Activated T-helper 1 cell treated with anti-CD3 and anti-CD28 coated beads, Interleukin-12 subunit alpha, Interleukin-12 subunit beta, Interleukin-2, Interleukin-4 antibody, amounts not matched to agents 30 ng/mL and 10 ng/mL and 1 ng/mL, durations not matched to agents 14 hours and 24 hours and 36 hours (primary cell): ENCODE measurements at places on chromosomes 6 and 20. TPM values are rescaled to one million over a fixed set of nuclear protein-coding genes. Genes with fewer than 3 reads are reported as not detected.

DNA sequence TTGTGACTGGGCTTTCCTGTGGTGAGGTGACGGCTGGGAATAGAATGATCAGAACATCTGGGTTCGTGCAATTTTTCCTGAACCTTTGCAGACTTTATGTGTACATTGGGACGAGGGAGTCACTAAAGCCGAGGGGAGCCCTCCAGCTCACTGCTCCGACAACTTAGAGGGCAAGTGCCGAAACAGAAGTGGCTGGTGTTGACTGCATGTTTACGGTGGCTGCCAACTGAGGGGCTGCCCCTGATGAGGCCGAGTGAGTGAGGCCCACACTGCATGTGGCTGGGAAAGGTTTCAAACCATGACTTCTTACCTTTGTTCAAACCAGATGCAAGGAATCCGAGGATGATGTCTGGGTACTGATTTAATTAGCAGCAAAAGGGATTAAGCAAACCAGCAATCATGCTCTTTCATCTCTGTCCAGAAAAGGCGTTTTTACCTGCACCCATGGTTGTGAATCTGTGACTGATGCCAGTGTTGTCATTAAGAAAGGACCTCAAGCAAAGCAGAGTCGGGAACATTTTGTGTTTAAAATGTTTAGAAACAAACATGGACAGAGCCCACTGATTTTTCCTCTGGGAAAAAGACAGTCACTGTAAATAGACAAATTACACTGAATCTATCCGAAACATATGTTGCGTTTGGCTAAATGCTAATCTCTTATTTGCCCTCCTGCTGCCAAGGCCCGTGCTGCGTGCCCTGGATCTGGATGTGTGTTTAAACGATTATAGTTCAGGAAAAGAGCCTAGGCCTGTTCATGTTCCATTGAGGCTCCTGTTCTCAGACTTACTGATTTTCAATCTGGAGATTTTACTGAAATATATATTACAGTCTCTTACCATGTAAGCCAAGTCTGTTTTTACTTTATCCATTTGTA, 105.1 kb downstream of the UST start:
- H3K36me3 ChIP-seq, result no peaks in the 10 kb centered on the region
- peaks cover 8% of the 10 kb centered on the region for H3K27me3 ChIP-seq
- H3K4me1 ChIP-seq, result no peaks in the 10 kb centered on the region
- DNase-seq, result no peak
- H3K4me3 ChIP-seq, result no peak overlapping the region

DNA sequence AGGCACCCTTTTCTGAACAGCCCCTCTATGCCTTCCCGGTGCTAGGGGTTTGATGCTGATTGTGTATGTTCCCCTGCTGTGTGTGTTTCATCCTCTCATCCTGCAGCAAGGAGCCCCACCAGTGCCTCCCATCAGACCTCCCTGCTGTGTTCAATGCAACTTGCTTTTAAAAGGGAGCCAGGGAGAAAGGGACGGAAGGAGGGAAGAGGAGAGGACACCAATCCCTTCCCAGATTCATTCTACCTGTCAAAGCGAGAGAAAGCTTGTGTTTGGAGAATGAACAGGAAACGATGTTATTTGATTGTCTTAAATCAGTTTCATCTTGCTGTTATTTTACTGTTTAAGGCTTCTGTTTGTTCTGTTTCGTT, 259.2 kb downstream of the ADGB start:
- peaks cover 31% of the 10 kb centered on the region for H3K4me1 ChIP-seq
- peak overlapping the region; percentile 56 for H3K4me3 ChIP-seq
- H3K27me3 ChIP-seq, result peaks cover 3% of the 10 kb centered on the region
- H3K27ac ChIP-seq, result no peak overlapping the region

The KCNQ2 gene
- total RNA-seq, result not detected in 2 replicates

DNA sequence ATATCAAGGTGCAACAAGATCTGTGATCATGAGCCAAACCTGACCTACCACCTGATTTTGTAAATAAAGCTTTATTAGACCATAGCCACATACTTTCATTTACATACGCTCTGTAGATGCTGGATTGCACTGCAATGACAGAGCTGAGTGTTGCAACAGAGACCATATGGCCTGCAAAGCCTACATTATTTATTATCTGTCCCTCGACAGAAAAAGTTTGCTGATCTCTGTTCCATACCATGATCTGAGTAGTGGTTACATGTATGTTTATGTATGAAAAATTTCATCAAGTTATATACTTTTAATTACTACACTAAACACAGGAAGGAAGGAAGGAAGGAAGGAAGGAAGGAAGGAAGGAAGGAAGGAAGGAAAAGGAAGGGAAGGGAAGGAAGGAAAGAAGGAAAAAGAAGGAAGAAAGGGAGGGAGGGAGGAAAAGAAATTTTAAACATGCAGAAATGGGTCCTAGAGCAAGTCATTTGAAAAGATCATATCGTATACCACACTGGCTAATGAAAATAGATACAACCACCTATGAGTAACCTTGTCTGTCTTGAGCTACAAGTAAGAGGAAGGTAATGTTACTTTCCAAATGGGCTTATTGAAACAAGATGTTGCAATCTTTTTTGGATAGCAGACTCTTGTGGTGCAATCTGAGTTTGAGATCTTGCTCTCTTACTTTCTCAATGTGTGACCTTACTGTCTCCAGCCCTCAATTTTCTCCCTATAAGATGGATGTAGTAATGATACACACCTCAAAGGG, 441.0 kb downstream of the KIF16B start:
- H3K27ac ChIP-seq, result no peak overlapping the region
- H3K36me3 ChIP-seq, result no peaks in the 10 kb centered on the region
- no peak overlapping the region for H3K4me3 ChIP-seq
- no peak for DNase-seq
- H3K27me3 ChIP-seq, result no peaks in the 10 kb centered on the region

GRCh38 chr20:21548390-21549035, 34.6 kb upstream of the NKX2-2 start:
- H3K27me3 ChIP-seq, result peaks cover 4% of the 10 kb centered on the region
- H3K4me1 ChIP-seq, result peaks cover 38% of the 10 kb centered on the region
- DNase-seq, result peak; percentile 61
- no peaks in the 10 kb centered on the region for H3K36me3 ChIP-seq
- peak overlapping the region; percentile 81 for H3K27ac ChIP-seq
- peak overlapping the region; percentile 47 for H3K4me3 ChIP-seq

- peaks cover 5% of the 10 kb centered on the region for H3K27me3 ChIP-seq
- peaks cover 82% of the 10 kb centered on the region for H3K4me1 ChIP-seq
- peak overlapping the region; percentile 34 for H3K27ac ChIP-seq
- DNase-seq, result no peak
- no peak overlapping the region for H3K4me3 ChIP-seq
These were observed 153.0 kb downstream of the CEBPB start for GRCh38 chr20:50343490-50344179.

DNA sequence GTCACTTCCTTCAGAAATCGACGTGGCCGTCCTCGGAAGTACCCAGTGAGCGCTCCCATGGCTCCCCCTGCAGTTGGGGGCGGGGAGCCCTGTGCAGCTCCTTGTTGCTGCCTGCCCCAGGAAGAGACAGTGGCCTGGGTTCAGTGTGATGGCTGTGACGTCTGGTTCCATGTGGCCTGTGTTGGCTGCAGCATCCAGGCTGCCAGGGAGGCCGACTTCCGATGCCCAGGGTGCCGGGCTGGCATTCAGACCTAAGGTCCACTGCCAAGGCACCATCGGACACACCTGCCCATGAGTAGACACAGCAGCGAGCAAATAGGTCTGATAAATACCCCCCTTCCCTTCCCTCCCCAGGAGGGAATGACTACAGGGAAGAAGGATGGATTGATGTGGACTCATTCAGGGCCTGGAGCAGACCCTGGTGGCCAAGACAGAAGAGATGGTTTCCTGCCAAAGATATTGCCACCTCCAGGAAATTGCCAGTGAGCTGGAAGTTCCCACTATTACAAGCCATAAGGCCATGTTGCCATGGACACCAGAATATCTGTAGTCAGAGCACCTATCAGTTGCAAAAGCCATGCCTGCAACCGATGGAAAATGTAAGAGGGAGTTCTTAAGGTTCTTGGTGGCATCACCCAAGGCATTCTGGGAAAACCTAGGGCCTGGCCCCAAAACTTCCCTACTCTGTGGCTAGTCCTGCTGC, 4.2 kb downstream of the TCF19 start:
- DNase-seq, result no peak
- no peak overlapping the region for H3K27ac ChIP-seq
- peaks cover 24% of the 10 kb centered on the region for H3K36me3 ChIP-seq
- no peaks in the 10 kb centered on the region for H3K27me3 ChIP-seq

GRCh38 chr6:71072508-71072907, 115.6 kb upstream of the B3GAT2 start:
- no peak overlapping the region for H3K4me3 ChIP-seq
- no peaks in the 10 kb centered on the region for H3K36me3 ChIP-seq
- H3K27ac ChIP-seq, result no peak overlapping the region
- no peak for DNase-seq

DNA sequence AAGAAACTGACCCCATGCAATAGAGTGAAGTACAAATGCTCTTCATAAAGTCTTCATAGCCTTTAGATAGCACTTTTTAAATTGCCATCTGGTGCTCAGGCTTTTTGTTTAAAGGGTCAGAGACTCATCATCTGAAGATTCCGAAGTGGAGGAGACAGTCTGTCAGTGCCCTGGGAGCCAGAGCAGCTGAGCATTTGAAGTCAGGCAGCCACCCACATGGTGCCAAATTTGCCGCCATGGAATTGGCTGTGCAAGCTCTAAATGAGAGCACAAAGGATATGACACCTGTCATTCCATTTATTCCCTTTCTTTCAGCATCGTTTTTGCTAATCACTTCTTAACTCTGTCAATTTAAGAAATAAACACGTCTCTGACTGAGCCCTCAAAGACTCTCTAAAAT, 32.8 kb upstream of the CEP162 start:
- no peak overlapping the region for H3K4me3 ChIP-seq
- H3K27ac ChIP-seq, result no peak overlapping the region

DNA sequence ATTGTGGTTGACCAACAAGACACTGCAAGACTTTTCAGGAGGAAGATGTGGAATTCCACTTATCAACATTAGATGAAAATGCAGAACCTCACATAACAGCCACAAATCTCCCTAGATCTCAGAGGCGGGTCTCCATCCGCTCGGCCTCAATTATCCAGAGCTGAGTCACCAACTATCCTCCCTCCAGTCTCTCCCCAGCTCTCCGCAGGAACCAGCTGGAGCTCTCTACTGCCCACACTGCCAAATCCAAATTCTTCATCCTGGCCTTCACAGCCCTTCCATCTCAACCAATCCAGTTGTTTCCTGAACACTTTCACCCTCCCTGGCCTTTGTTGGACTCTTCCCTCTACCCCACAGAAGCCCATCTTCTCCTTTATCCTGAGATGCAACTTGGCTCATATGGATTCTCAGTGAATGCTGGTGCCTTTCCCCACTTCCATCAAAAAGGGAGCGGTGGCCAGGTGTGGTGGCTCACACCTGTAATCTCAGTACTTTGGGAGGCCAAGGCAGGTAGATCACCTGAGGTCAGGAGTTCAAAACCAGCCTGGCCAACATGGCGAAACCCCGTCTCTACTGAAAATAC, 3.5 kb upstream of the TGIF2 start:
- peaks cover 19% of the 10 kb centered on the region for H3K4me1 ChIP-seq
- H3K27me3 ChIP-seq, result peaks cover 3% of the 10 kb centered on the region
- peaks cover 4% of the 10 kb centered on the region for H3K36me3 ChIP-seq
- DNase-seq, result no peak

GRCh38 chr20:2699775-2700413, 7.3 kb downstream of the EBF4 start:
- DNase-seq, result no peak
- no peak overlapping the region for H3K4me3 ChIP-seq
- H3K27me3 ChIP-seq, result peaks cover 19% of the 10 kb centered on the region
- peaks cover 3% of the 10 kb centered on the region for H3K4me1 ChIP-seq

The IRF4 gene
- total RNA-seq, result 911 and 929 TPM in 2 replicates

GRCh38 chr6:70874181-70874913, 82.5 kb downstream of the B3GAT2 start:
- H3K27me3 ChIP-seq, result peaks cover 14% of the 10 kb centered on the region
- H3K36me3 ChIP-seq, result no peaks in the 10 kb centered on the region
- DNase-seq, result no peak
- no peak overlapping the region for H3K27ac ChIP-seq

DNA sequence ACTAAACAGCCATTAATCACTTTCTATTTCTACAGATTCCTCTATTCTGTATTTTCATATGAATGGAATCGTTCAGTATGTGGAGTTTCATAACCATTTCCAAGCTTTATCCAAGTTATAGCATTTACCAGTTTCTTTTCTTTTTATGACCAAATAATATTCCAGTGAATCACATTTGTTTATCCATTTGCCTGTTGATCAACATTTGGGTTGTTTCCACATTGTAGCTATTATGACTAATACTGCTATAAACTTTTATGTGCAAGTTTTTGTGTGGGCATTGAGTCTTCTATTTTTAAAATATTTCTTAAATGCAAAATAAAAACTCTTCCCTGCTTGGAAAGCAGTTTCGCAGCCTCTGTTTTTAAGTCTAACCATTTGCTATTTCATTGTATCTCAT, 336.4 kb upstream of the OPRM1 start:
- no peaks in the 10 kb centered on the region for H3K36me3 ChIP-seq
- no peak for DNase-seq
- no peaks in the 10 kb centered on the region for H3K27me3 ChIP-seq
- H3K27ac ChIP-seq, result no peak overlapping the region
- H3K4me1 ChIP-seq, result no peaks in the 10 kb centered on the region
- no peak overlapping the region for H3K4me3 ChIP-seq

- no peaks in the 10 kb centered on the region for H3K36me3 ChIP-seq
- peaks cover 4% of the 10 kb centered on the region for H3K27me3 ChIP-seq
- H3K4me1 ChIP-seq, result peaks cover 26% of the 10 kb centered on the region
- peak overlapping the region; percentile 86 for H3K27ac ChIP-seq
- no peak for DNase-seq
These were observed 45.1 kb downstream of the RAMACL start for GRCh38 chr6:166541366-166541765.

The GFRA4 gene
- not detected in 2 replicates for total RNA-seq

The CASS4 gene
- total RNA-seq, result 6.7 and 7.8 TPM in 2 replicates

The SSR1 gene
- total RNA-seq, result 160 and 168 TPM in 2 replicates

The C6orf89 gene
- 31.5 and 31.8 TPM in 2 replicates for total RNA-seq
